GM03348 (cell line): ENCODE measurements at places on chromosomes 7 and 10.

- DNase-seq: no peak
Observed at GRCh38 chr7:95957510-95957909, 185.2 kb downstream of the DYNC1I1 start.

- no peak for DNase-seq
Observed at GRCh38 chr10:18378766-18379165, 238.5 kb downstream of the CACNB2 start.

GRCh38 chr10:91709394-91709798 lies 76.5 kb upstream of the PPP1R3C start:
- no peak for DNase-seq

- no peak for DNase-seq
Observed at GRCh38 chr7:141956084-141956483, 9.3 kb upstream of the CLEC5A start.
